ENCODE measurements at places on chromosomes 7 and 10. TPM values are rescaled to one million over a fixed set of nuclear protein-coding genes. Genes with fewer than 3 reads are reported as not detected.

DNA sequence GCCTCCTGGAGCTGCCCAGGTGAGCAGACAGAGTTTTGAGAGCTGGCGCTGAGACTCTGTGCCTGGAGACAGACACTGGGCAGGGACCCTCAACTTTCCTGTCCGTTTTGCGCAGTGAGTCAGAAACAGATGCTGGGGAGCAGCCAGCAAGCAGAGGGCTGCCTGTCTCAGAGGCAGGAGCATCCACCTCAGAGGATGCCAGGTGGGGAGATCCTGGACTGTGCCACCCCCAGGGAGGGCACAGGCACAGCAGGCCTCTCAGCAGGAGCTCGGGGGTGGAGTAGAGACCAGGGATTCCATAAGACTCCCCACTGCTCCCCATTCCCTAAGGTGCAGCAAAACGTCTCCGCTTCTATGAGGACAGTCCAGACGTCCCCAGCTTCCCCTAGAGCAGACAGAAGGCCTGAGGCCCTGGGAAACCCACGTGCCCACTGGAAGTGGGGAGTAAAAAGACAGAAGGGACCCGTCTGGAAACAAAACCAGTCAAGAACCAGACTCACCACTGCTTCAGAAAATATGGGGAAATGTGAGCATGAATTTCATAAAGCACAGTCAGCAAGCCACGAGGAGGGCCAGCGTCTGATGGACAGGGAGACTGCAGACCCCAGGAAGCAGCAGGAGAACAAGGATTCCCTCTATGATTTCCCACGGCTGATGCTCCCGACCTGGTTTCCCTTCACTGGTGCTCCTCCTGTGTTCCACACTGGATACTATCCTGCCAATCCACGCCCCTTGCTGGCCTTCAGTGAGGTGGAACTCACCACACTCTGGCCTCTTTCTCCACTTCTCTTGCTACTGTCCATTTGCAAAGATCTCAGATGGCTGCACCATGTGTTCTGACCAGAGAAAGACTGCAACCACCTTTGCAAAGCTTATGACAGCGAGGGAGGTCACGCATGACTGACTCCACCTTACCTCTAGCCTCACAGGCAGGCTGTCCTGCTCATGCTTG, 151.3 kb upstream of the FAM20C start:
- H3K27ac ChIP-seq: no peak overlapping the region
- H3K27me3 ChIP-seq: peaks cover 10% of the 10 kb centered on the region
- peaks cover 12% of the 10 kb centered on the region for H3K4me1 ChIP-seq
- no peaks in the 10 kb centered on the region for H3K36me3 ChIP-seq

GRCh38 chr10:72106154-72106849, 18.0 kb upstream of the SPOCK2 start:
- H3K4me3 ChIP-seq: no peak overlapping the region
- no peak overlapping the region for H3K27ac ChIP-seq
- H3K27me3 ChIP-seq: no peaks in the 10 kb centered on the region
- DNase-seq: no peak
- no peaks in the 10 kb centered on the region for H3K4me1 ChIP-seq

GRCh38 chr10:89478739-89479654, 56.4 kb downstream of the SLC16A12 start:
- no peak for DNase-seq
- H3K27me3 ChIP-seq: no peaks in the 10 kb centered on the region
- no peak overlapping the region for H3K4me3 ChIP-seq
- H3K36me3 ChIP-seq: peaks cover 5% of the 10 kb centered on the region
- H3K4me1 ChIP-seq: peaks cover 37% of the 10 kb centered on the region

ENO4 gene
- 1.1 TPM for total RNA-seq

DNA sequence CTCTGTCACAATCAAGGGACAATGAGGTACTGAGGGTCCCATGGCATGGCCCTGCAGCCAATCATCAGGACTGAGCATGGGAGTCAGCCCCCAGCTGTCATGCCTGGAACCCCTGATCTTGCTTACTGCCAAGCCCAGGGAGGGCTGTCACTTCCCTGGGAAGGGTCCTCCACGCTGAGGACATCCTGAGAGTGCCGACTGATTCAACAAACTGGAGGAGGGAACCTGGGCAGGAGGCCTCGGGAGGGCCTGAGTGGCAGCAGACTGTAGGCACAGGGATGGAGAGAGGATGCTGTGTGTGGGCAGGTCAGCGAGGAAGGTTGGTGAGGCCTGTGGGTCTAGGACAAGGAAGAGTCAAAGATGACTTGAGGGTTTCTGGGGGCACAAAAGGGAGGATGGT, 154.3 kb downstream of the ZNF248 start:
- H3K27ac ChIP-seq: no peak overlapping the region
- H3K36me3 ChIP-seq: peaks cover 47% of the 10 kb centered on the region

GRCh38 chr7:95004618-95005247, 97.3 kb downstream of the PPP1R9A start:
- H3K27ac ChIP-seq: no peak overlapping the region
- H3K36me3 ChIP-seq: no peaks in the 10 kb centered on the region
- no peak for DNase-seq

GRCh38 chr10:94197241-94197640, 165.5 kb downstream of the NOC3L start:
- H3K4me3 ChIP-seq: no peak overlapping the region
- H3K27me3 ChIP-seq: no peaks in the 10 kb centered on the region
- no peaks in the 10 kb centered on the region for H3K36me3 ChIP-seq
- DNase-seq: no peak

VPS37D gene
- total RNA-seq: 7.5 TPM

DNA sequence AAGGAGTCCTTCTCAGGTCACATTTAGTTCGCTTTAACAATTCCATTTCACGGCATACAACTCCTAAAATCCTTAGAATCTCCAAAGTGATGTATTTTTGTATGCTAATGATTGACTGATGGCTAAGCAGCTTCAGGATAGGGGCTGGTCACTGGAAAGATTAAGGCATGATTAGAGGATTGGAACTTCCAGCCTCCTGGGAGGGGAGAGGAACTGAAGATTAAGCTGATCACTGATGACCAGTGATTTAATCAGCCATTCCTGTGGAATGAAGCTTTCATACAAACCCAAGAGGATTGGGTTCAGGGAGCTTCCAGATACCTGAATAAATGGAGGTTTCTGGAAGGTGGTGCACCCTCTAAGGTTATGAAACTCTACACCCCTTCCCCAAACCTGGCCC, 123.9 kb upstream of the CDK13 start:
- no peak overlapping the region for H3K27ac ChIP-seq
- peaks cover 2% of the 10 kb centered on the region for H3K27me3 ChIP-seq
- H3K4me3 ChIP-seq: no peak overlapping the region
- H3K36me3 ChIP-seq: no peaks in the 10 kb centered on the region

DNA sequence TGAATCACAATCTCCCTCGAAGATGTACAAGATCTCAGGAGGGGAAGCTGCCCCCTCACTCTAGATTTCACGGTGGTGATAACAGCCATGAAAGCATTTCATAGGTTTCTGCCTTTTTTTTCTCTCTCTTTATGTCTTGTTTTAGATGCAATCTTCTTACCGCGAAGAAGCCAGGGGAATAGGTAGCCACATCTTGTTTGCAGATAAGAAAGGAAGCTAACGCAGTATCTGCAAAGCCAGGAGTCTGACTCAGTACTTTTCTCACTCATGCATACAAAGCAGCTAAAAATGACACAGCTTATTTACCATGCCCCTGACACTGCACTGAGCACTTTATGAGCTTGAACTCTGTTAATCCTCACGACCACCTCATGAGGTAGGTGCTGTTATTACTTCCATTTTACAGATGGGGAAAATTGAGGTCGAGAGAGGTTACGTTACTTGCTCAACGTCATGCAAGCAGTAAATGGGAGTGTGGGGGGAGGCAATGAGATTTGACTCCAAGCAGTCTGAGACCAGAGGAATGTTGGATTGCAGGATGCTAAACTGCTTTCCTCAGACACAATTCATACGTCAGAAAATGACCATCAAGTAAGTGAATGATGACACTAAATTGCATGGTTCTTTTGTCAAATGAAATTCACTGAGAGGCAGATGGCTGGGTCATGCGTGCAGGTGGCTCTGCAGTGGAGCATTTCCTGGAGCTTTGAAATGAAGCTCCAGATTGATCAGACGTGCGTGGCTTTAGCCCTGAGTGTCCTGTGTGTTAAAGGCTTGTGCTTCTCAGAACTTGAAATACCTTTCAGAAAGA, 3.3 kb downstream of the MAP3K8 start:
- peaks cover 21% of the 10 kb centered on the region for H3K36me3 ChIP-seq
- H3K4me1 ChIP-seq: peaks cover 43% of the 10 kb centered on the region
- peak overlapping the region; percentile 73 for H3K27ac ChIP-seq

GRCh38 chr10:33388382-33388781, 53.9 kb upstream of the NRP1 start:
- no peak for DNase-seq
- H3K36me3 ChIP-seq: no peaks in the 10 kb centered on the region
- H3K27ac ChIP-seq: no peak overlapping the region
- no peaks in the 10 kb centered on the region for H3K4me1 ChIP-seq
- no peaks in the 10 kb centered on the region for H3K27me3 ChIP-seq

DNA sequence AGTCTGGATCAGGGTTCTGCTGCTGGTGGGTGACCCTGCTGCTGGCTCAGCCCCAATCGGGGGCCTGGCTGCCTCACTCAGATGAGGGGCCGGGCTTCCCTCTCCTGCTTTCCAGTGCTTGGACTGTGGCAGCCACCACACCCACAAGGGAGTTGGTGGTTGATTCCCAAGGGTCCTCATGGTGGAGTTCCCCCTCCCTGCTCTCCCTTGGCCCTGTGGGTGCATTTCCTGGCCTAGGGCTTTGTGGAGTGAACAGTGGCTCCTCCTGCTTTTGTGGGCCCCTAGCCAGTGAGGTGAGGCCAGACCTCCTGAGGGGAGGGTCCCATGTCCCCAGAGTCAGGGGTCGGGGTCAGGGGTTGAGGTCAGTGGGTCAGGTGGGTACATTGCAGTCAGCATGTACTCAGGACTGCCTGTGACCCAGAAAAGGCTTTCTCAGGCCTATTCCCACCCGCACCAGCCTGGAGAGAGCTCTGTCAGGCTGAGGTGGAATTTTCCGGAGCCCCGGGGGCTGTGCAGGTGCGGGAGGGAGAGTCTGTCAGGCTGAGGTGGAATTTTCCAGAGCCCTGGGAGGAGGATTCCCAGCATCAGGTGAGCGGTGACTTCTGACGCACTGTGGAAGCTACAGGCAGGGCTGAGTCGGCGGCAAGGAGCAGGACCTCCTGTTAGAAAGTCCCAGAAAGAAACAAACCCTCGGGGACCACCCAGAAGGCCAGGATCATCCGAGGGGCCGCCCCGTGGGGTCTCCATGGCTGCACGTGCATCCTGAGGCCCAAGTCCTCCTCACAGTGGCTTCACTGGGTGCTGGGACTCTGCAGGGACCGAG, 94.4 kb upstream of the INSIG1 start:
- no peaks in the 10 kb centered on the region for H3K27me3 ChIP-seq
- no peak for DNase-seq
- no peak overlapping the region for H3K27ac ChIP-seq
- no peak overlapping the region for H3K4me3 ChIP-seq
- peaks cover 14% of the 10 kb centered on the region for H3K4me1 ChIP-seq

Measured in WTC11 (cell line).